ENCODE measurements at places on chromosomes 6 and 20. TPM values are rescaled to one million over a fixed set of nuclear protein-coding genes. Genes with fewer than 3 reads are reported as not detected.

The FAM184A gene
- 0.85 TPM for polyA plus RNA-seq

The COL9A3 gene
- not detected for polyA plus RNA-seq

The PLCB1 gene
- polyA plus RNA-seq: 8.8 TPM

The HLA-DPB1 gene
- polyA plus RNA-seq: 178 TPM

The BNIP5 gene
- polyA plus RNA-seq: not detected

Measured in CD8-positive, alpha-beta memory T cell (primary cell).